Activated T-helper 17 cell treated with anti-CD3 and anti-CD28 coated beads, Interleukin-2, amount 50 U/mL, for 72 hours (primary cell): ENCODE measurements at places on chromosomes 6 and 20.
A peak's percentile ranks its signal among the peaks of the same experiment; 100 is the strongest.

DNA sequence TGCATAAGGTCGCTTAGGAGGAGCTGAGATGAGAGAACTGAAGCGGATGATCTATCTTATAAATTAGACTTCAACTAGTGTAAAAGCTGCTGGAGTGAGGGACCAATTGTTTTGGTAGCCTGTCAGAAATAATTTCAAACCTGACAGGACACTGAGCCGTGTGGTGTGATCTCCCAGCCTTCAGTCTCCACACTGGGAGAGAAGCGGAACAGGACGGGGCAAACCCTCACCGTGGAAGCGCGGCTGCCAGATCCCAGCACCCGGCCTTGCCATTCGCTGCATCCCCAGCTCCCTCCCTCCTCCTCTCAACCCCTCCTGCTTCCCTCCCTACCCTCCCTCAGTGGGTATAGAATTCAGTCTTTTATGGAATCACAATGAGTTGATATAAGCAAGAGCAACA is 900.1 kb upstream of the SLC35B3 start:
- no peak for ATAC-seq

GRCh38 chr6:158086504-158087223 is 81.4 kb downstream of the SERAC1 start:
- ATAC-seq: no peak

GRCh38 chr20:48747840-48748414 is 79.9 kb downstream of the PREX1 start:
- no peak for ATAC-seq

- peak; percentile 37 for ATAC-seq
Observed at GRCh38 chr6:25042536-25042935, 106.8 kb upstream of the RIPOR2 start.

GRCh38 chr20:13671916-13672378 is 33.2 kb upstream of the TASP1 start:
- no peak for ATAC-seq

DNA sequence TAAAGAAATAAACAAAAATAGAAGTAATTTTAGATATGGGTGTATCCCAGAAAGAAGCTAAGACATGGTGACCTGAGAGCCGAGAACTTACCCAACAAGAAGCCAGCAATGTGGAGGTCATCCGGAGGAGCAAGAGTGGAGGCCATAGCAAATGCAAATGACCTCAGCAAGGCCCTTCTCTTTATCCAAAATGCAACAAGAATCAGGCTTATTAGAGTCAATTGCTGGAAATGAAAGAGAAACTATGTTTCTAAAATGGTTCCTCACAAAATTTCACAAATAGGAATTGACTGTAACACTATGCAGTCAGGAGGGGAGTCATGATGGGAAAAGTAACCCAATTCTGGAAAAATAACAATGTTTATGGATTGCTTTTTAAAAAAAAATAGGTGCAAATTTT is 90.4 kb downstream of the TNFAIP3 start:
- ATAC-seq: no peak

- no peak for ATAC-seq
Observed at GRCh38 chr20:49792006-49792405, 20.6 kb upstream of the SLC9A8 start.

DNA sequence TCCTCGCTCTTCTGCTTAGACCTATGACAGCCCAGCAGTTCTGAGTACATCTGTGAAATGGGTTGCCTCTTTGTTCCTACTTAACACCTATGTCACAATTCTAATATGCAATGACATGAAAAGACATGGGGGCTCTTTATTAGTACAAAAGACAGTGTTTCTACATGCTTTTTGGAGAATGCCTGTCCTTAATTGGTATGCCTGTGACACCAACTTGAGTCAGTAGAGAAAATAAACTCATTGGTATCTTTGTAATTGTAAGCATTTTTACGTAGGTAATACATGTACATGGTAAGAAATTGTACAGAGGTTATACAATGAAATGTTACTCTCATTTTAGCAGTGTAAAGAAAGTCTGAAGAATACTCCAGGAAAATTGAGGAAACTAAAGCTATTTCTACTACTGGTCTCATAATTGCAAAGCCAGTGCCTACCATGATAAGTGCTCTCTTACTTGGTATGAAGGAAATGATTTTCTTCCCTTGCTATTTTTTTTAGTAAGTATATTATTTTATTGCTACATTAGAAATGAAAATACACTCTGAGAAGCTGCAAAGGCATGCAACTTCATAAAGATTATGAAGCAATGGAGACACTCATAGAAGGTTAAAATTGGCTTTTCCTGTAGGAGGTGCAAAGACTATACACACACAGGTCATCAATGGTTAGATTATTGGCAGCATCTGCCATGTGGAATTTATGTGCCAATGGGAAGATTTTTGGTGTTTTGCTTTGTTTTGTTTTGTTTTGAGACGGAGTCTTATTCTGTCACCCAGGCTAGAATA is 4.9 kb upstream of the EEF1A1 start:
- no peak for ATAC-seq

DNA sequence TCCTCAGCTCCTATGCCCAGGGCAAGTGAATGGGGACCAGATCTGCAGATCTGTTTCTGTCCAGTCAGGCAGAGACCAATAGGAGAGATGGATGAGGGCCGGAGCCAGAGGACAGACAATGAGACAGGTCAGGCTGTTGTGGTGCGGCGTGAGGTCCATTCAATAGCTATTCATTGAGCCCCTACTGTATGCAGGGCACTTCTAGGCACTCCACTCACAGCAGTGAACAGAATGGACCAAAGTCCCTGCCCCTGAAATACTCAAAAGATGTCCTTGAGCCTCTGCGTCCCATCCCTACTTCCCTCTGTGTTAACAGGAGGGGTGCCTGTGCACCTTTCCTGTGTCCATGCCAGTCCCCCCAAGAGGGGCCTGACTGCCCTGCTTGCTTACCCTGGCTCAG is 8.5 kb upstream of the TULP1 start:
- no peak for ATAC-seq

DNA sequence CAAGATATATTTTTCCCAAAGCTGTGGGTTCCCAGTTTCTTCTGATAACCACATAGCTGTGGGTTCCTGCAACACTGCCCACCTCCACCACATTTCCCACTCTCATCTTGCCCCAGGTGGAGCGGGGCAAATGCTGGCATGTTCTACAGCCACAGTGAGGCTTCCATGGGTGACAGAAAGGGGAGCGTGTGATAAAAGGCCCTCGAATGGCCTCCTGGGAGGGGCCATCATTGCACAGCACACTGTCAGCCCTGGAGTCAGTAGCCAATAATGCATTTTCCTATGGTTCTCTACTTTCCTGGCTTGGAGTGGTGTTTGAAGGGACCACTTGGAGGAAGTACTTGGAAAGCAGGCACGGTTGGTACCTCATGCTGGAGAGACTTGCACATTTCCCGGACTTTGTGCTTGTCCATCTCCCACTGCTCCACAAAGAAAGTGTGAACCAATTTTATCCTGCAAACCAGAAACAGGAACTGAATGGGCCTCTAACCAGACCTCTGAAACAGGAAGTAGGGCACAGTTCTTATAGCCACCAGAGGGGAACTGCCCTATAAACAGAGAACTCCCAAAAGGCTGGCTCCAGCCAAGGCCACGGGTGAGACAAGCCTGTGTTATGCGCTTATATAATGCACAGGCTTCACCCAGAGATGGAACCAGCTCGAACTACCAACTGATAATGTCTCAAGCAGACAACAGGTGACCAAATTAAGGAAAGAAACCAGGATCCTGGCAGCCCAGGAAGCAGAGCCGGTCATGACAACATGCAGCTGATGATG is 8.6 kb downstream of the MAP3K5 start:
- ATAC-seq: no peak

- ATAC-seq: no peak
Observed at GRCh38 chr6:121686611-121687023, 251.2 kb downstream of the GJA1 start.

DNA sequence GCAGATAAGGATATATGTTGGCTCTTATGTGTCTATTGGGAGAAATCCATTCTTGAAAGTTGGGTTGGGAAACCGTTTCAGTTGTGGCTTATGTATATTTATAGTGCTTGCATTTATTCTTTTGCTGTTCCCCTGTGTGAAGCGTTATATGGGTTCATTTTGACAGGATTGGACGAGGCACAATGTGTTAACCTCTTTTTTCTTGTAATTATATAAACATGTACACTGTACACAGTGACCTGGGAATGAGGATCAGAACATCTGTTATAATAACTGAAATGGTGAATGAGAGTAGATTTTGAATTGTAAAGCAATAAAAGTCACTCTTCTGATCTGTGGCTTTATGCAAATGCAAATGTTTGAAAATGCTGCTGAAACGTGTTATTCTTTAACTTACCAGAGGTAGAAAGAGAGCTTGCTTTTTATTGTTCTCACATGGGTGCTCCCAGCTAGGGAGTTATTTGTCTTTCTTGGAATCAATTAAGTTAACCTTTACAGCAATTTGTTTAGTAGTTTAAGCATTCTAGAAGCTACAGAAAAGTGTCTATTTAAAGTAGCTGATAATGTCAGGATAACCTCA is 213.7 kb downstream of the GRIK2 start:
- ATAC-seq: no peak

GRCh38 chr20:46308258-46309157 is at the start of gene CDH22:
Gene CDH22 (minus strand): TSS chr20:46308498. CDS start chr20:46251294, 57,204 bp downstream.
- ATAC-seq: peak; percentile 38

GRCh38 chr6:48735846-48736245 is 624.8 kb upstream of the PTCHD4 start:
- no peak for ATAC-seq

- no peak for ATAC-seq
Observed at GRCh38 chr6:139373928-139374356, 506 bp downstream of the CITED2 start.

DNA sequence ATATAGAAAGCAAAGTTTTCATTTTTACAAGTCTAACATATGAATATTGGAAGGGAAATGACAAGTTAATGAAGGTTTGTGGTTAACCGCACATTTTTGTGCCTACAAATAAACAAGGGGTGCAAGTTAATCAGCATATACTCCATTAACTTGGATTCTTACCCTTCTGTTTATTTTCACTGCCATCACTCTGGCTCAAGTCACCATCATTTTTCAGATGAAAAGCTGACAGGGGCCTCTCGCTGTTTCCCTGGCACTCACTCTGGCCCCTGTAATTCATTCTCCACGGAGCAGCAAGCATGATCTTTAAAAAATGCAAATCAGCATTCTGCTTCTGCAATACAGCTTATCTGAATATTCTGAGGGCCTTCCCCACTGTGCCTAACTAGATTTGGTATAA is 29.8 kb downstream of the APCDD1L start:
- ATAC-seq: no peak

- no peak for ATAC-seq
Observed at GRCh38 chr20:31927627-31928159, 24.2 kb downstream of the PDRG1 start.

DNA sequence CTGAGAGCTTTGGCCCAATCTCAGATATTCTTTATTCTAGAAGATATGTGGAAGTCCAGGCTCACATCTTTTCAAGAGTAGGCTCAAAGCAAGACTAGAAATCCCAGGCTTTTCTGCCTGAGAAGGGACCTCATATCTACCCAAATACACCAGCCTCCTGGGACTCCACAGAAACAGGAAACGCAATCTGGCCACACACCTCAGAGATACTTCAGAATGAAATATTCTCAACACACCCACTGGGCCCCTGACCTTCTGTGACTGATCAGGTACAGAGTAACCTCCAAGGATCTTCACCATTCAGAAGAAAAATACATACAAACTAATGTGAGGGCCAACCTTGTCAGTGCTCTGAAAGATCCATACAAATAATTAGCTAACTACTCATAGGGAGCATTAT is 183.2 kb downstream of the HIVEP2 start:
- peak; percentile 42 for ATAC-seq

GRCh38 chr6:167731216-167731615 is 95.5 kb upstream of the AFDN start:
- no peak for ATAC-seq

GRCh38 chr6:25103603-25104002 is 167.8 kb upstream of the RIPOR2 start:
- ATAC-seq: no peak

- no peak for ATAC-seq
Observed at GRCh38 chr20:40313730-40314129, 375.3 kb downstream of the MAFB start.

DNA sequence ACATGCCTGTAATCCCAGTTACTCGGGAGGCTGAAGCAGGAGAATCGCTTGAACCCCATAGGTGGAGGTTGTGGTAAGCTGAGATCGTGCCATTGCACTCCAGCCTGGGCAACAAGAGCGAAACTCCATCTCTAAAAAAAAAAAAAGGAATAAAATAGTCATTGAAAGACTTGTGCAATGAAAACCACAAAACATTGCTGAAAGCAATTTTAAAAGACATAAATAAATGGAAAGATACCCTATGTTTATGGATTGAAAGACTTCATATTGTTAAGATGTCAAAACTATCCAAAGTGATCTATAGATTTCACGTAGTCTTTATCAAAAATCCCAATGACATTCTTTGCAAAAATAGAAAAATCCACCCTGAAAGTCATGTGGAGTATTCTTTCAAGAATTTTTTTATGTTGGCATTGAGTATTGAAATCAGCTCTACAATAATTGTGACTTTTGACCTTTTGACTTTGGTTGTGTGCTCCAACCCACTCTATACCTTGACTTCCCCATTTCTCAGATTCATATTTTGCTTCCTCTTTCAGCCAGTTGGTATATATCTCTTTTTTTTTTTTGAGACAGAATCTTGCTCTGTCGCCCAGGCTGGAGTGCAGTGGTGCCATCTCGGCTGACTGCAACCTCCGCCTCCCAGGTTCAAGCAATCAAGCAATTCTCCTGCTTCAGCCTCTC is 45.5 kb upstream of the SLC23A2 start:
- no peak for ATAC-seq

DNA sequence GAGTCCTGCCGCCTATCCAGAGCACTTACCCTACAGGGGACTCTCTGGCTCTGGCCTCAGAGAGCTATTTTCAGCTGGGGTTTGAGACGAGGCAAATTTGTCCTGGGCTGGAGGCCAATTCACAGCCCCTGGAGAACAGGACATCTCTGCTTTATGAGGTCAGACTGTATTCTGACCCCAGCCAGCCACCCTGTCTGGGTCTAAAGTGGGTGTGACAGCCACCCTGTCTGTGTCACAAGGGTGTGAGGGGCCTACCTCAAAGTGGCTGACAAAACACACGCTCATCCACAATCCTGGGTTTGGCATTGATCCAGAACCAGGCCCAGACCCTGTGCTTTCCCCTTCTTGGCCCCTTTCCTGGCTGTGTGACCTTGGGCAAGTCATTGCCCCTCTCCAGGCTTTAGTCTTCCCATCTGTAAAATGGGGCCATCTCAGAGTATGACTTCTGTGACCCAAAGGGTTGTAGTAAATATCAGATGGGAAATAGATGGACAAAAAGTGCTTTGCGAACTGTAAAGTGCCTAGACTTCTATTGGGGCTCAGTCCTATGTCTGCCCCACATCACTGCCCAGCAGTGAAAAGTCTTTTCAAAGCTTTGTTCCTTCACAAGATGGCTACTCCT is 44.1 kb upstream of the TGM2 start:
- ATAC-seq: no peak

GRCh38 chr20:3621111-3621510 is 42.1 kb downstream of the GFRA4 start:
- ATAC-seq: no peak

DNA sequence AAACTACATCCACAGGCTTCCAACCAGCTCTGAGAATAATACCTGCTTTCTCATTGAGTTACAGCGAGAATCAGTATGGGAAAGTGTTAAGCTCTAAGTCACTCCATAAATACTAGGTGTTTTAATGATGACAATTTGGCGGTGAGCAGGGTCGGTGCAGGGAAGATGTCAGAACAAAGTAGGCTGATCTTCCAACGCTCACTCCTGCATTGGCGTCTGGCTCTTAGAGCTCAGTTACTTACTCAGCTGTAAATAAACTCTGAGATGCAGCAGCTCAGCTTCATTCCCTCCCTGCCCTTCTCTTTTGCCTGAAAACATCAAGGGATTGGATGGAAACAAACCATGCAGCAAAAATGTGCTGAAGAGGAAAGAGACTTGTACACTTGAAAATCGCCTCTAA is 102.5 kb upstream of the SPACA1 start:
- no peak for ATAC-seq
